Stimulated activated CD8-positive, alpha-beta memory T cell treated with anti-CD3 and anti-CD28 coated beads, Interleukin-4, amount 100 ng/mL, for 24 hours (primary cell): ENCODE measurements at places on chromosomes 16 and 17.

- no peak for DNase-seq
Measured at GRCh38 chr16:78001451-78002025, 20.8 kb upstream of the CLEC3A start.

- DNase-seq: no peak
Measured at GRCh38 chr17:32495359-32496231, 8.8 kb downstream of the CDK5R1 start.

DNA sequence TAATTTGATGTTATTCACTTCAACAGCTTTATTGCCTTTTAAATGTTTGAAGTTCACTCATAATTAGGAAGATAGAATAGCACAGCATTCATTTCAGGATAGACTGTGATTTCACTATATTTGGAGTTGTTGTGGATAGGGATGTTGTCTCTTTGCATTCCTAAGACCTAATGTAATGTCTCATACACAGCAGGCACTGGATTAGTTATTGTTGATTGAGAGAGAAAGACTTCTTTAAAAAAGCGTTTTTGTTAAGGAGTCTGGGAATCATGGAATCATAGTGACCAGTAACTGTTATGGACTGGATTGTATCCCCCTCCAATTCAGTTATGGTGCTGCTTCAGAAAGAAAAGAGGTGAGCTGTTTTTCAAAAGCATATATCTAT lies 122.0 kb downstream of the USP22 start:
- no peak for DNase-seq

- no peak for DNase-seq
Measured at GRCh38 chr17:77849239-77849638, 109.3 kb upstream of the TNRC6C start.

DNA sequence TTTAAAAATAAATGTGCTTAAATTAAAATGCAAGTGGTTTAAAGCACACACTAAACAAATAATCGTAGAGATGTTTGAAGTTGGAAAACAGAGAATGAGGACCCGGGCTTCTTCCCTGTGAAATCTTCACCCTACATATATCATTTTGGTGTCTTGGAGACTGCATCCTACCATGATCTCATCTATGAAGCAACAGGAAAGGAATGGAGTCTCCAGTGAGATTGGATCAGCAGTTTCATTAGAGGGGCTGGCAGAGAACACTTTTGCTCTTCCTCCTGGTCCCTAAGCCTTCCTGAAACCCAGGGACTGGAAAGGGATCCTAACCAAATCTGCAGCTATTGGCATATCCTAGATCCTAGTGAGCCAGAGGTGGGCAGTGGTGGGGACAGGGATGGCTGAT lies 85.0 kb downstream of the GRIN2A start:
- DNase-seq: no peak

- DNase-seq: no peak
Measured at GRCh38 chr16:340370-341091, 12.0 kb downstream of the AXIN1 start.

GRCh38 chr17:63290784-63291183 lies 155.3 kb downstream of the CYB561 start:
- DNase-seq: no peak

- no peak for DNase-seq
Measured at GRCh38 chr17:1563786-1564613, 1.4 kb upstream of the PITPNA start.

- no peak for DNase-seq
Measured at GRCh38 chr17:320809-321385, 31.7 kb downstream of the RPH3AL start.

GRCh38 chr16:81676883-81677737 lies 102.0 kb upstream of the PLCG2 start:
- DNase-seq: no peak

DNA sequence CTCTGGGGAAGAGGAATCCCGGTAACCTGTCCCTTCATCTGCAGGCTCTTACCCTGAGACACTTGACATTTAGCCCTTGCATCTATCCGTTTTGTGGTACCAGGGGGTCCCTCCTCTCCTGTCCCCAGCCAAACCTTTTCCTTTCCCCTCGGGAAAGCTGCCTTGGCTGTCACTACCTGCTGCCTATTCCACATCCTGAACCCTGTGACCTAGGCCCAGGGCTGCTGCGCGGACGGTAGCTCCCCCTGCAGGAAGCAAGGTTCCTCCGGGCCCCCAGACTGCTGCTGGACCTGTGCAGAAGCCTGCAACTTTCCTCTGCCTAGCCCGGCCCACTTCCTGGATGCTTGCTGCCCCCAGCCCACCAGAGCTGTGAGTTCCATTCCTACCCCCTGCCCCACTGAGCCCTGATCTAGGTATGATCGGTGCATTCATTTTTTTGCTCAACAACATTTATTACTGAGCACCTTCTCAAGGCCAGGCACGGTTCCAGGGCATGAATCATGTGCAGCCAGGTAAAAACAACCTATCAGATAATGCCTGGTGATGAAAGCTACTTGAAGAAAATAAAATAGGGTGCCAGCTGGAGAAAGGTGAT lies 10.5 kb upstream of the ALDOA start:
- DNase-seq: no peak
